ENCODE measurements at places on chromosomes 11 and 22.

GRCh38 chr11:46293641-46294103 is 16.2 kb downstream of the CREB3L1 start:
- no peak for DNase-seq

DNA sequence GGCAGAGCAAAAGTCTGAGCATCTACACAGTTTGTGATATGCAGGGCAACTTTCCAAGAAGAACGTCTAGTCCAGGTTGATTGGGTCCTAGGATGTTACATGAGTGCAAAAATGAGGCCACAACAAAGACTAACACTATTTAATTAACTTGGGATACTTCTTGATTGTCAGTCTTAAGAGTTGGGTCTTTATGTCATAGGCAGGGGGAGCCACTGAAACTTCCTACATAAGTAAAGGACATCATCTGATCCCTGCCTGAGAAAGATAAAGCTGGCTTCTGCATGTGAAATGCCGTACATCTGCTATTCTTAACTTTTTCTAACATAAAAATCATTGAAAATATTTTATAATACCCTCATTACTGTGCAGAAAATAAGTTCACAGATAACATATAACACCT is 525.5 kb downstream of the NTM start:
- no peak for DNase-seq

DNA sequence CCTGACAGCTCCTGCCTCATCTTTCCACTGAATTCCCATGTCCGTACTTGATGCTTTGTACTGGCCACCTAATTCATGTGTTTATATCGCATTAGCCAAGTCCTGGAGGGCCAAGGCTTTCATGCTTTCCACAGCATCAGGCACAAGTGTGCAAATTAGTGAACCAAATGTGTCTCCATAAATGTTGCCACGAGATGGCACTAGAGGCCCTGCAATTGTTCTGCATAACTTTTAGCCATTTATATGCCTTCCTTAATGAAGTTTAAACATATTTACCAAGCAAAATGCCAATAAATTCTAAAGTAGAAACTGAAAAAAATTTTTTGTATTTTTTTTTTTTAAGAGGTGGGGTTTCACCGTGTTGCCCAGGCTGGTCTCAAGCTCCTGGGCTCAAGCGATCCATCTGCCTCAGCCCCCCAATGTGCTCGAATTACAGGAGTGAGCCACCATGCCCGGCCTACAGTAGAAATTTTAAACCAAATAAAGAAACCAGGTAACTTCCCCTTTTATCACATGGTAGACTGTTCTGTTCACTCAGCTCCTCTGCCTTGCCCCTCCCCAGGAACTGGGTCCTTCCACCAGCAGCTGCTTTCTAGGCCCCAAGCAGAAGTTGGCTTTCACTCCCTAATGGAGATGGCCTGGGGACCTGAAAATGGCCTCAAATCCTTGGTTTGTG is 20.8 kb upstream of the IL18BP start:
- peak; percentile 53 for DNase-seq

DNA sequence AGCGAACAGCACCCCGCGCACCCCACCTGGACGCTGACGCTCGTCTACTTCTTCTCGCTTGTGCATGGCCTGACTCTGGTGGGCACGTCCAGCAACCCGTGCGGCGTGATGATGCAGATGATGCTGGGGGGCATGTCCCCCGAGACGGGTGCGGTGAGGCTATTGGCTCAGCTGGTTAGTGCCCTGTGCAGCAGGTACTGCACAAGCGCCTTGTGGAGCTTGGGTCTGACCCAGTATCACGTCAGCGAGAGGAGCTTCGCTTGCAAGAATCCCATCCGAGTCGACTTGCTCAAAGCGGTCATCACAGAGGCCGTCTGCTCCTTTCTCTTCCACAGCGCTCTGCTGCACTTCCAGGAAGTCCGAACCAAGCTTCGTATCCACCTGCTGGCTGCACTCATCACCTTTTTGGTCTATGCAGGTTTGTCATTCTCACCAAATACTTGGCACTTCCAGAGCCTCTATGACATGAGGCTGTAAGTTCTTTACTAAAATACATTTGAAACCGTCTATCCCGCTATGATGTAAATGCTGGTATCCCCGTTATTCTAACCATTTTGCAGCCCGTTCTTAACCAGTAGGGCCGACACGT is 535 bp downstream of the AQP11 start:
- DNase-seq: peak; percentile 8

GRCh38 chr22:32967386-32968101 is 90.6 kb downstream of the SYN3 start:
- no peak for DNase-seq

DNA sequence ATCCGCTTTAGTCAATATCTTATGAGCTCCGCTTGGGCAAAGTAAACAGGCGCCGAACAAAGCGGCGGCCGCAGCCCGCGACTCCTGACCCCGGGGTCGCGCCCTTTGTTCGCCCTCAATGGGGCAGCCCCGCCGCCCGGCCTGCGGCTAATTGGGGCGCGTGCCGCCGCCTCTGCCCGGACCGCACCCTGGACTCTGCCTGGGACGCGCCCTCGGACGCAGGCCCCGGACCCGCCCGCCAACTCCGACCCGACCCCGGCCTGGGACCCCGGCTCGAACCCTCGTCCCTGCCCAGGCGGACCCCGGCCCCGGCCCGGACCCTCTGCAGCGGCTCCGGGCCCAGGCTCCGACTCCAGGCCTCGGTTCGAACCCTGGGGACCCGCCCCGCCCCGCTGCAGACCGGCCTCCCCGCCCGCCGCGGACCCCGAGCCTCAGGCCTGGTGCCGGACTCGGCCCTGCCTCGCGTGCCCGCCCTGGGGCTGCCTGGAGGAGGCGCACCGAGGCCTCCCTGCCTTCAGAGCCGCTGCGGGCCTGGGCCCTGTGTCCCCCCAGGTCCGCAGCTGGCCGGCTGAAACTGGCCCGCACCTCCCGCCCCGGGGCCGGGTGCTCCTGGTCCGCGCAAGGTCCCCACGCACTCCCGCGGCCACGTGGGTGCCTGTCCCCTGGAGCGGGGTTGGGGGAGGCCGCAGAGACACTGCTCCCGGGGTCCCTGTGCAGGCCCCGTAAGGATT is 84.7 kb upstream of the WNT7B start:
- DNase-seq: no peak

DNA sequence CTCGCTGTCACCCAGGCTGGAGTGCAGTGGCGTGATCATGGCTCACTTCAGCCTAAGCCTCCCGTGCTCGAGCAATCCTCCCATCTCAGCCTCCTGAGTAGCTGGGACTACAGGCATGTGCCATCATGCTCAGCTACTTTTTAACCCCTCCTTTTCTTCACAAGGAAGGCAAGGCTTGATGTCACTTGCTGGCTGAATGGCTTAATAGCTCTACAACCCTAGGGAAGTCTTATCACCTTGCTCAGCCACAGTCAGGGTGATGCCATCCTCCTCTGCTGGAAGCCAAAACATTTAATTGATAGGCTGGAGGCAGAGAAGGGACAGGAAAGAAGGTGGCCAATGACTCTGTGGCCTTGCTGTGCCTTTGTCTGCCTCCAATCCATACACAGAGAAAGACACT is 131.9 kb downstream of the MED15 start:
- no peak for DNase-seq

GRCh38 chr11:123055191-123055901 is 6.6 kb downstream of the HSPA8 start:
- no peak for DNase-seq

- DNase-seq: no peak
Measured at GRCh38 chr11:30342736-30343166, 19.8 kb downstream of the ARL14EP start.

GRCh38 chr11:14357881-14358728 is 878 bp downstream of the RRAS2 start:
- peak; percentile 54 for DNase-seq

DNA sequence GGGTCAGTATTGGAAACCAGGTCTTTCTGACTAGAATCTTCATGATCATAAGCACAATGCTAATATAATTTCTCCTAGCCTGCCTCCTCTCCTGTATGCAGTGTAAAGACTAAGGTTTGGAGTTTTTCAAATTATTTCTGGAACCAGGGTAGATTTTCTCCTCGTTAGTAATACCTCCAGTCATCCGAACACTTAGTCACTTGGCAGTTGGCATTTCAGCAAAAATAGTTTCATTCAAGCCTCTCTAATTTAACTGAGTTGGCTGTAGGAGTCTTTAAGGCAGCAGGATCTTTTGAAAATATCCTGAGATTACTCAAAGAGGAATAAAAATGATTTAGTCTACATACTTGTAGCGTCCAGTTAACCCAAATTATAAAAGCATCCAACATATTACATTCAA is 6.3 kb downstream of the TYR start:
- no peak for DNase-seq

DNA sequence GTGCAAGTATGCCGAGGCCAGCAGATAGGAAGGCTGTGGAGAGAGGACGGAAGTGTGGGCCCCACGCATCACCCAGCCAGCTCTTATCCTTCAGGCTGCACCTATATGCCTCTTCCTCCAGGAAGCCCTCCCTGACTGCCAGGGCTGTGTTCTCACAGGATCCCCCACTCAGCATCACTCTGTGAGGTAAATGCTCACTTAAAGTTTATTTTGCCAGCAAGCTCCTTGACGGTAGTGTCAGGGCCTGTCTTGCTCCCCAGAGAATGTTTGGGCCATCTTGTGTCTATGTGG is 4.4 kb downstream of the TBX10 start:
- DNase-seq: no peak

DNA sequence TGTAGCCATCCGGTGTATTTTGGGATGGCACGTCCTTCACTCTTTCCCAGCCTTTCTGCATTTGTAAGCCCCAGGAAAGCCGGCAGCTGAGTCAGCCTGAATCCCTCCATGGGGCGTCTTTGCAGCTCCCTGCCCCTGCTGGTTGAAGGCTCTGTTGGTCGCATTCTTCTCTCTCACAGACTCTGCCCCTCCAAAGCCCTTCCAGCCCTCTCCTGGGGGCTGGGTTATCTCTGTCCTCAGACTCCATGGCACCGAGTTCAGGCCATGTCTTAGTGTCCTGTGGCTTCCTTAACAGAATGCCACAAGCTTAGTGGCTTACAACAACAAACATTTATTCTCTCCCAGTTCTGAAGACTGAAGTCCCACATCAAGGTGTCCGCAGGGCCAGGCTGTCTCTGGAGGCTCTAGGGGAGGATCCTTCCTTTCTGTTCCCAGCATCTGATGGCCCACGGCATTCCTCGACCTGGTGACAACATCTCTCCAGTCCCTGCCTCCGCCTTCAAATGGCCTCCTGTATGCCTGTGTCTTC is 62.2 kb downstream of the BCR start:
- no peak for DNase-seq

DNA sequence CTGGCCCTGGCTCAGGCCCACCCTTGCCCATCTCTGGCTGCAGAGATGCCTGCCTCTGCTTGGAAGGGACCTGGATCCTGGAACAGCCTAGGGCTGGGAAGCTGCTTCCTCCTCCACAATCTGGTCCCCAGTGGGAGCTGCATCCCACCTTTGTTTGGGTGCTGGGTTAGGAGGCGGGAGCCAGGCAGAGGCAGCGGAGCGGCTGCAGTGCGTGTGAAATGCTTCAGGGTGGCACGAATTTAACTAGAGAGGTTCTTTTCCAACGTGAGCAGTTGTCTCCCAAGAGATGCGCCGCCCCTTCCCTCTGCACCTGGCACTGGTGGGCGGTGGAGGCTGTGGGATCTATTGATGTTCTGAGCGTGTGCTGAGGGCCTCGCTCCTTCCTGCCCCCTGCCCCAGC is 31.6 kb downstream of the BRSK2 start:
- no peak for DNase-seq

GRCh38 chr11:58513747-58514367 is 6.0 kb upstream of the OR5B21 start:
- peak; percentile 10 for DNase-seq

GRCh38 chr11:86497310-86497709 is 122.6 kb downstream of the CCDC81 start:
- DNase-seq: no peak

GRCh38 chr11:110003426-110003825 is 89.8 kb upstream of the ZC3H12C start:
- no peak for DNase-seq

GRCh38 chr22:30047364-30047738 is 32.9 kb upstream of the HORMAD2 start:
- no peak for DNase-seq

DNA sequence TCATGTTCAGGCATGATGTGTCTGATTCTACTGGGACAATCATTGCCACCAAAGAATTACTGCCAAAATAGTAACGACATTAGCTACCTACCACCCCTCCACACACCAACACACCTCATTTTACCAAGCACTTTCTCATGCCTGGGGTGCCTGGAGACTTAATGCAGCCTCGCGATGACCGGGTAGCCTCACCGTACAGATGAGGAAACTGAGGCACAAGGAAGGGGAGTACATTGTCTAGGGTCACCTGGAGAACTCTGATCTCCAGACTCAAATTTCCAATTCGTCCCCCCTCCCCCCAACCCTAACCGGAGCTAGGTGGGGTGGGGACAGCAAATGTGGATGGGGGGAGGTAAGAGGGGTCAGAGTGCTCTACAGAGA is 2.7 kb upstream of the RTN4RL2 start:
- DNase-seq: no peak

- no peak for DNase-seq
Measured at GRCh38 chr22:39959640-39960447, at the start of gene TMA7B. TMA7B (plus strand) TSS chr22:39960397; CDS start chr22:39964375, 3,978 bp downstream.

DNA sequence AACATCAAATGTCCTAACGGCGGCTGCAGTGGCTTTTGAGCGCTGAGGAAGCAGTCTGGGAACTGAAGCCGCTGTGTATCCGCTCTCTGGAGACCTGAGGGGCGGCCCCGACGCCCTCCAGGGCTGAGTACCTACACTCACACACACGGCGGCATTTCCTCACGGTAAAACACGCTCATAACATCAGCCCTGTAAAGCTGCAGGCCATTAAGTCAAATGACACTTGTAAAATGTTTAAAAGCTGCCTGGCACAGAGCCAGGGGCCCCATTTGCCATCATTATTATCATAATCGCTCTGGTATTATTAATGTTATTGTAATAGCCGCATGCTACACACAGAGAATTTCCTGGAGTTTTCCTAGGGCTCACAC is 5.1 kb downstream of the CARS1 start:
- DNase-seq: no peak

- DNase-seq: peak; percentile 25
Measured at GRCh38 chr11:117597071-117597470, 199.9 kb downstream of the DSCAML1 start.

All from stimulated activated CD4-positive, alpha-beta T cell treated with anti-CD3 and anti-CD28 coated beads, Interleukin-2, amount 100 ng/mL, for 24 hours (primary cell).